ENCODE measurements at places on chromosomes 13 and 19.
A peak's percentile ranks its signal among the peaks of the same experiment; 100 is the strongest.

DNA sequence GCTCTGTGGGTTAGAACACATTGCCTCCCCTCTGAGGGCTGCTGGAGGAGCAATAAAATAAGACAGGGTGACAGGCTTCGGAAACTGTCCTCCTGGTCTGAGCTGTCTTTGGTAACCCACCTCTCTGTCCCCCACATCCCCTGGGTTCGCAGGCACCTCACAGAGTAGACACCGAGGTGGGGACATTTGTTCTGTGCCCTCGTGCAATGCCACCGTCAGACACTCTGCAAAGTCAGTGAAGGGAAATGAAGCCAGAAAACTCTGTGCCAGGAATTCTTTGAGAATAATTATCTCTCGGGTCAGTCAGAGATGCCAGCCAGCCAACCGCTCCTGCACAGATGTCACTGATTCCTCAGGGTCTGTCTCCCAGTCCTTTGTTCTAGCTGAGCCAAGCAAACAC is 493.6 kb downstream of the FOXO1 start:
- DNase-seq = no peak

- no peak for DNase-seq
These were observed 1.7 kb downstream of the IRS2 start for GRCh38 chr13:109784590-109785140.

DNA sequence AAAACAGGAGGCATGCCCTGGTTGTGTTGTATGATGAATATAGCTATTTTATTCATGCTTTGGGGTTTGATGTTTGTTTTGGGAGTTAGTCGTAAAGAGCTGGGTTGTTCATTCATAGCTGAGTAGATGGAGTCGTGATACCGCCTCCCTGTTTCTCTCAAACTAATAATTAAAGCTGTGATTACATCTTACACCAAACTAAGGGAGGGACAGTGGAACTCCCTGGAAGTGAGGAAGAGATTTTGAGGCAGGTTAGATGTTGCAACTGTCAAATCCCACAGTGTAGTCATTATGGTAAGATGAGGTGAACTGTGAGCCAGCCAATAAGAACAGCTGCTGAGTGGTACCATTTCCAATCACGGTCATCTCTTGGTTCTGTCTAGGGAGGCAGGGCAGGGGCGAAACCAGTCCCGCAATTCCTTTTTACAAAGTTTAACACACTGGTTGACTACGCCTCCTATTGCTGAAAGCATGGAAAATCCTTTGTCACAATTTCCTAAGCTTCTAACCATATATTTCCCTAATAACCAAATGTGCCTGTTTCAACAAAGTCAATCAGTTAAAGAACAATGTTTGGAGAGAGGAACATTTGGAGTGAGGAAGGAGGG is 207.6 kb upstream of the SERP2 start:
- DNase-seq = no peak

DNA sequence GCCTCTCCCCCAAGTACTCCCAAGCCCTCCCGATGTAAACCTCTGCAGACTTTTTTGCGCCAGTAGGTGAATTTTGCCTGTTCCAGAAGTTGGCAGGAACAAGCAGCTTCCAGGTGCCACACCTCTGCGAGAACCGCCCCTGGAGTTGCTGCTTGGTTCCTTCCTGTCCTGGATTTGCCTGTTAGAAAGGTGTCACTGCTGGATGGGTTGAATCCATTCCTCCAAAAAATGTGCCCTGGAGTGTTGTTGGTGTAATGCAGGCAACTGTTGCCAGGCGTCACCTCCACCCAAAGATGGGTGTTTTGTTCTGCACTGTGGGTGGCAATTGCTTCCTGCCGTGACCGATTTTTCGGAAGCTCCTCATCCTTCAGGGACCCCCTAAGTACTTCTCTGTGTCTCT is 5.7 kb downstream of the PGPEP1 start:
- no peak for DNase-seq

DNA sequence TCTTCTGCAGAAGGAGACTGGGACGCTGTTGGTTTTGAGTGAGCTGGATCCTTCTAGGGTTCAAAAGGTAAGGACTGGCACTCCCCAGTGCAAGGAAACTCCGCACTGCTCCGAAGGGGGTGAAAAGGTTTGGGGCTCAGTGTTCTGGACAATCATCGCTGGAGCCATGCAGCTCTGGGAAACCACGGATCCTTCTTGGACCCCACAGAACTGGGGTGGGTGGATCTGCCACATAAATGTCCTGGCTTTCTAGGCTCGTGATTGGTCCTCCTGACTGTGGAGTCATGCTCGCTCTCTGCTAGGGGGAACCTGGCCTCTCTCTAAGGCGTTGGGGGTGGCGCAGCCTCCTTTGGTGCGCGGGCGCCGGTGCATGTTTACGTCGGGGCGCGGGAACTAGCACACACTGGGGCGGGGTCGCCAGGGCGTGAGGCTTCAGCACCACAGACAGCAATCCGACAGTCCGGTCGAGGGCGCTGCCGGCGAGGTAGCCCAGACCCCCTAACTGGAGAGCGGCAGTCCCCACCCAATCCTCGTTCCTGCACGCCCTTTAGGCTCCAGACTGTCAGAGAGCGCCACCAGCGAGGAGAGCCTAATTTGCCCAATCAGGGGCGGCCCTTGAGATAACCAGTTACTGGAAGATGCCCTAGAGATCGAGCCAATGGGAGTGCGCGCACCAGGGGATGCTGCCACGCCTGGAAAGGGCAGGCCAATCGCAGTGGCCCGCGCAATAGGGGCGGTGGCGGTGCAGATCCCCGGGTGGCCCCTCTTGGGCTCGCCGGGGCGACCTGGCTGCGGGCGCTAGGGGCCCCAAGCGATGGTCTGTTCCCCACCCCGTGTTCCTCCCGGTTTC is 913 bp upstream of the ELAVL3 start:
- peak; percentile 93 for DNase-seq

- DNase-seq = peak; percentile 48
These were observed 546 bp downstream of the TBC1D4 start for GRCh38 chr13:75481176-75482069.

DNA sequence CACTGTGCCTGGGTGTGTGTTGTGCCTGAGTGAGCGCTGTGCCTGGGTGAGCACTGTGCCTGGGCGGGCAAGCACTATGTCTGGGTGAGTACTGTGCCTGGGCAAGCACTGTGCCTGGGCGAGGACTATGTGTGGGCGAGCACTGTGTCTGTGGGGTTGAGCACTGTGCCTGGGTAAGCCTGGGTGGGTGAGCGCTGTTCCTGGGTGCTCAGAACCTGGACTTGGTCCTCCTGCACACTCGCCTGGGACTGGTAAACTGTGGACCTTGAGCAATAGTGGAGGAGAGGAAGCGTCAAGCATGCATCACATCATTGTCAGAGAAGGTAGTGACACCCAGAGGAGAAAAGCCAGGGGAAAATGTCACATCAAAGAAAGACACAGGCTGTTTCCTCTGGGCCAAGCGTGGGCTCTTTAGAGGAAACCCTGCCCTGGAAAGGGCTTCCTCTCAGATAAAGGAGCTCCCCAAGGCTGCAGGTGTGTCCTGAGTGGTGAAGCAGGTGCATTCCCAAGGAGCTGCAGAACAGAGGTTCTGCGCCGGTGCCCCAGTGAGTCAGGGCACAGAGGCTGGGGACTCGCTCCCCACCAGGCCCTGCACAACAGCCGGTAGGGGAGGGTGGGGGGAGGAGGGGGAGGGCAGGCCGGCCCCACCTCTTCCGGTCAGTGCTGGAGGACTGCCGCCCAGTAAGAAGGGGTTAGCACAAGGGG is 141.2 kb downstream of the TEX29 start:
- no peak for DNase-seq

DNA sequence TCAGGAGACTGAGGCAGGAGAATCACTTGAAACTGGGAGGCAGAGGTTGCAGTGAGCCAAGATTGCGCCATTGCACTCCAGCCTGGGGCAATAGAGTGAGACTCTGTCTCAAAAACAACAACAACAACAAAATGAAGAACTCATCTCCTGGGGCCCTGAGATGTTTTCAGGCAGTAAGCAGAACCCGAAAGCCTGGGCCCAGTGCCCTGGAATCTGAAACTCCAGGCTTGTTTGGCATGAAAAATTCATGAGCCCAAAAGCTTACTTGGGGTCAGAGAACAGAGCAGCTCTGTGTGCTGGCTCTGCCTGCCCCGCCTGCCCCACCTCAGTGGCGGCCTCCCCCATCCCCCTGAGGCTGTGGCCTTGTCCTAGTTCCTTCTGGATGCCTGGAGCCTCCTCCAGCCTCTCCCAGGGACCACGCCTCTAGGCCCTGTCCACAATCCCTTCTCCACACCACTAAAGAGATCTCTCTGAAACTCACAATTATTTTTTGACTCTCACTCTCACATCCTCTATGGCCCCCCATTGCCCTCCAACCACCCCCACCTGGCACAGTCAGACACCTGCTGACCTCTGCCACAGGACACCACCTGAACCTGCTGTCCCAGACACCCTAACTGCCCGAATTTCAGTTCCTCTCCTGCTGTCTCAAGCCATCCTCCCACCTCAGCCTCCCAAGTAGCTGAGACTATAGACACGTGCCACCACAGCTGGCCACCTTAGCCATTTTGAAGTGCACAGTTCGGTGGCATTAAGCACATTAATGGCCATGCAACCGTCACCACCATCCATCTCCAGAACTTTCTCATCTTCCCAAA is 6.9 kb upstream of the AP1M2 start:
- peak; percentile 53 for DNase-seq

GRCh38 chr13:91904597-91904996 is 506.2 kb downstream of the GPC5 start:
- no peak for DNase-seq

DNA sequence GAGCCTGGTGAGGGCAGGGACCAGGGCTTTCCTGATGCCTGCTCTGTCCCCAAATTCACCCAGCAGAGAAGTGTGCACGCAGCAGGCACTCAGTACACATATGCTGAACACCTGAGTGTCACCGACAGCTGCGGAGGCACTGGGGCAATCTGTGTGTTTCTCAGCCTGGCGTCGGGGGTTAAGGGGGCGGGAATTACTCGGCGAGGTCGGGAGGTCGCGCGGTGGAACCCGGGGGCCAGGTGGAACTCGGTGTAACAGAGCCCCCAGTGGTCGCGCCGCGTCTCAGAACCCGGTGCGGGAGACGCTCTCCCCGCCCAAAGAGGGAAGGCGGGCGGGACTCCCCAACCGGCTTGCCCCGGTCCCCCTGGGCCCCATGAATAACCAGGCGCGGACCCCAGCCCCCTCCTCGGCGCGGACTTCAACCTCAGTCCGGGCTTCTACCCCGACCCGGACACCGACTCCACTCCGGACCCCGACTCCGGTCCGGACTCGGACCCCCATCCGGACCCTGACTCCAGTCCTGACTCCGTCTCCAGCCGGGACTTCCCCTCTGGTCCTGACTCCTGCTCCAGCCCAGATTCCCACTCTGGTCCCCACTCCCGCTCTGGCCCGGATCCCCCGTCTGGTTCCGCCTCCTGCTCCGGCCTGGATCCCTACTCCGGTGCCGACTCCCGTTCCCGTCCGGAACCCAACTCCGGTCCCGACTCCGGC is at the start of gene SELENOV:
Gene SELENOV (plus strand): TSS at position 300 of the 711 bp plus-strand sequence. CDS start 74 bp downstream, at position 374.
- peak; percentile 54 for DNase-seq

- no peak for DNase-seq
These were observed 15.8 kb upstream of the PTPRS start for GRCh38 chr19:5356428-5356827.

DNA sequence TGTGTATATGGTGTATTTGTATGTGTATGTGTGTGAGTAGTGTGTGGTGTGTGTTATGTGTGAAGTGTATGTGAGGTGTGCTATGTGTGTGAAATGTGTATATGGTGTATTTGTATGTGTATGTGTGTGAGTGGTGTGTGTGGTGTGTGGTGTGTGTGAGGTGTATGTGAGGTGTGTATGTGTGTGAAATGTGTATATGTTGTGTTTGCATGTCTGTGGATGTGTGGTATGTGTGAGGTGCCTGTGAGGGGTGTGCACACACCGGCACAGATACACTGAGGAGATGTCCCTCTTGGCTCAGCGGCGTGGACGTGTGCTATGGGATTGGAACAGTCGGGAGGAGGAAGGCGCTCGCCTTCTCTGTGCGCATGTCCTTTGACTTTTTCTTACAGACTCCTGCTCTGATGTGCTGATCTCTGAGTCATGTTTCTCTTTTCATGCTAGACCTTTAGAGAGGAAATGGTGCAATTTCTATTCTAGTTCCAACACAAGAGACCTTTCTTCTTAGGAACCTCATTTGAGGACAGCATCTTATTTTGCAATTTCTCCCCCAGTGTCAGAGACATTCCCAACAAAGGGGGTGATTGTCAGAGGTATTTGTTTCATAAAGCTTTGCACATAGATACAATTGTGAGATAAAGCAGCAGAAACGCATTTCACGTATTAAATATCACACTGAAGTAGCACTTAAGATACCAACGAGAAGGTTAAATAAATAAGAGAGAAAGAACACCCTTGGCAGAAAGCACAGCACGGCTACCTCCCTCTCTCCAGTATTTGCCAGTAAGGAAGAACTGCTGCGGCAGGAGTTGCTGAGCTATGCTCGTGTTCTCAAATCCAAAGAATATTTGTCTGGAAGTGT is 11.3 kb upstream of the TNFRSF19 start:
- DNase-seq = no peak

GRCh38 chr13:114229506-114229905 is 5.2 kb upstream of the CDC16 start:
- no peak for DNase-seq
